ENCODE measurements at places on chromosomes 13 and 19.
A peak's percentile ranks its signal among the peaks of the same experiment; 100 is the strongest.

GRCh38 chr19:57395710-57396109 lies 6.1 kb downstream of the ZNF548 start:
- DNase-seq, result no peak

GRCh38 chr13:41603917-41604316 lies 146.6 kb downstream of the RGCC start:
- DNase-seq, result no peak

DNA sequence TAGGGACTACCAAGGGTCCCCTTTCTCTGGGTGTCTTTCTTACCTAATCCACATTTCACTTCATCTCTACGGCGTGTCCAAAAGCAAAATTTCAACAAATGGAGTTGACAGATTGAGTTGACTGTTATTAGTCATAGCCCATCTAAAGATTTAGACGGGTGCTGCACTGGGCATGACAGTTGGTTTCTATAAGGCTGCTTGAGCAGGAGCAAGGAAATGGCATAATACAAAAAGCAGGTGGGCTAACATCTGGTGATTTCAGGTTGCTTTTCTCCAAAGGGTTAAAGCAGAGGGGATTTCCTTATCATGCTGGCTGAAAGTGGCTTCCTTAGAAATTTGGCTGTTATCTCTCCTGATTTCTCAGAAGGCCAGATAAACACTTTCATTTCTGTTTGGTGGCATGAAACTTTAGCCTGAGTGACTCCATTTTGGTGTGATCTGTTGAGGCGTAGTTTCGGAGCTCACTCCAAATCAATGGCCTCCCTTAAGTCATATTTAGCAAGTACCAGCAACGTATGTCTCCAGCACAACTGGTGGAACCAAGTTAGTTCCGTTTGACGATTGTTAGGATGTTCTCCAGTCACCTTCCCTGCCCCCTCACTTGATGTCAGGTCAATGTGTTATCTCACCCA lies 440.4 kb downstream of the FGF9 start:
- DNase-seq, result no peak

DNA sequence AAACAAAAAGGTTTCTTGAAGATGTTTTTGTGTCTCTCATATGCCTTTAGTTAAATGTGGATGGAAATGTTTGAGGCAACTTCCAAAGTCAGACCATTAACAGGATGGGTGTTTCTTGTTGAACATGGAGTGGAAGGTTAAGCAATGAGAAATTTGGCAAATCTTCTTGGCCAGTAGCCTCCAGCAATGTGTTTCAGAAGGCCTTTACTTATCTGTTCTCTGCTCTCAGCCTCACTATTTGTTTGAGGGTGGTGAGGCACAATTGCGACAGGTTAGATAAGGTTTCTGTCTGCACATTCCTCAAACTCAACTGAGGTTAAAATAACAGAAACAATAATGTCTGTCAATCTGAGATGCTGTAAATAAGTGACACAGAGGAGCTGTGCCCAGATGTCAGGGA lies 1019.0 kb downstream of the DIAPH3 start:
- DNase-seq, result no peak

- peak; percentile 79 for DNase-seq
Observed at GRCh38 chr19:15584541-15585115, 30.4 kb upstream of the CYP4F8 start.

DNA sequence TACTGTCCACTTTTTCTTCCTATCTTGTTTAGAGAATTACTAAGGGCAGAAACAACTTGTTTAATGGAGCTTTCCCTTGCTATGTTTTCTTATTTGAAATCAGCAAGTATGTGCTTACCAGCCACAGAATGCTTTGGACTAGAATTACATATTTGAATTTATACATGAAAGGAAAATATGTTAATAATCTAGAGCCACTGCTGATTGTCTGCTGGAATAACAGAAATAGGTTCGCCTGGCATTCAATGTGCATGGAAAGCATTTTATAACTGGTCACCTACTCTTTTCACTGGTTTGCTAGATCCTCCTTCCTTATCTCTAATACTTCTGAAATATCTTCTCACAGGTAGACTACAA lies 8.0 kb downstream of the EFNB2 start:
- no peak for DNase-seq

DNA sequence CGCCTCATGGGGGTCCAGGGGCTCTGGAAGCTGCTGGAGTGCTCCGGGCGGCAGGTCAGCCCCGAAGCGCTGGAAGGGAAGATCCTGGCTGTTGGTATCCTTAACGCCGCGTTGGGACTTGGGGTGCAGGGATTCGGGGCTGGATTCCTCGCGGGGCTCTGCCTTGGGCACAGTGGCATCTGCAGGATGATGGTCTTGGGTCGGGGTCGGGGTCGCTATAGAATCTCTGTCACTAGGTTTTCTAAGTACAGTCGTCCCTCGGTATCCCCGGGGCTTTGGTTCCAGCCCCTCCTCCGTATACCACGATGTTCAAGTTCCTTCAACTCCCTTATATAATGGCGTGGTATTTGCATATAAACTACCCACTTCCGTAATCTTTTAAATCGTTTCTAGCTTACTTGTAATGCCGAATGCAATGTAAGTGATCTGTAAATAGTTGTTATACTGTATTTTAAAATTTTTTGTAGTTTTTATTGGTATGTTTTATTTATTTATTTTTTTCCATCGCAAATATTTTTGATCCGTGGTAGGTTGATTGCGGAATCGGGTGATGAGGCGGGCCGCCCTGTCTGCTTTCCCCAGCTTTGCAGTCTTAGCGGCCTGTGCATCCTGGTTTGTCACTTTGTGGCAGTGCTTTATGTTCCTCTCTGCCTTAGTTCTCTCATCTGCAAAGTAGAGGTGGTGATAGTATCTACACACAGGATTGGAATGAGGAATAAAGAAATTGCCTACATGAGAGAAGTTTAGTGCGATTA lies 606 bp downstream of the ERCC5 start:
- DNase-seq, result peak; percentile 56

DNA sequence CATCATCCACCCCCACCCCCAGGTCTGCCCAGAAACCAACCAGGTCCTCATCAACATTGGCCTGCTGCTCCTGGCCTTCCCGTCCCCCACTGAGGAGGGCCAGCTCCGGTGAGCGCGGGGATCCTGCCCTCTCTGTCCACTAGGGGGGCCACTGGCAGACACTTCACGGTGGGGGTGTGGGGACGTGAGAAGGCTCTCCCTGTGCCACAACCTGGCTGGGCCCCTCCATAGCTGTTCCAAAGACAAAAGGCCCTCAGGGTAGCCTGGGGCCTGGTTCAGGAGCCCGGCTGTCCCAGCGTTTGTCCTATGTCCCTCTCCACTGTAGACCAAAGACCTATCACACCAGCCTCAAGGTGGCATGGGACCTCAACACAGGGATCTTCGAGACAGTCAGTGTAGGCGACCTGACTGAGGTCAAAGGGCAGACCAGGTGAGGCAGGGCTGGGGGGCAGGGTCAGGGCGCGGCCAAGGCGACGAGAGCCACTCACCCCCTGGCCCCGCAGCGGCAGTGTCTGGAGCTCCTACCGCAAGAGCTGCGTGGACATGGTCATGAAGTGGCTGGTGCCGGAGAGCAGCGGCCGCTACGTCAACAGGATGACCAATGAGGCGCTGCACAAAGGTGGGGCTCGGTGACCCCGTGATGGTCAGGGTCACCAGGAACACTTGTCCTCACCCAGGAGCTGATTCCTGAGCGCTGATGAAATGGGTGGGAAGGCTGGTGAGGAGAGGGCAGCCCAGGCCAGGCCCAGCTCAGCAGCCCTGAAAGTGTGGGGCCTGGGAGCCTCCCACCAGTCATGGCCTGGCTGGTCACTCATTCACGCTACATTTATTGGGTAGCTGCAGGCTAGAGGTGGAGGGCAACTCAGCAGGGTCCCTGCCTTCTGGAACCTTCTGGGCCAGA lies 7.9 kb downstream of the DCAF15 start:
- peak; percentile 29 for DNase-seq

DNA sequence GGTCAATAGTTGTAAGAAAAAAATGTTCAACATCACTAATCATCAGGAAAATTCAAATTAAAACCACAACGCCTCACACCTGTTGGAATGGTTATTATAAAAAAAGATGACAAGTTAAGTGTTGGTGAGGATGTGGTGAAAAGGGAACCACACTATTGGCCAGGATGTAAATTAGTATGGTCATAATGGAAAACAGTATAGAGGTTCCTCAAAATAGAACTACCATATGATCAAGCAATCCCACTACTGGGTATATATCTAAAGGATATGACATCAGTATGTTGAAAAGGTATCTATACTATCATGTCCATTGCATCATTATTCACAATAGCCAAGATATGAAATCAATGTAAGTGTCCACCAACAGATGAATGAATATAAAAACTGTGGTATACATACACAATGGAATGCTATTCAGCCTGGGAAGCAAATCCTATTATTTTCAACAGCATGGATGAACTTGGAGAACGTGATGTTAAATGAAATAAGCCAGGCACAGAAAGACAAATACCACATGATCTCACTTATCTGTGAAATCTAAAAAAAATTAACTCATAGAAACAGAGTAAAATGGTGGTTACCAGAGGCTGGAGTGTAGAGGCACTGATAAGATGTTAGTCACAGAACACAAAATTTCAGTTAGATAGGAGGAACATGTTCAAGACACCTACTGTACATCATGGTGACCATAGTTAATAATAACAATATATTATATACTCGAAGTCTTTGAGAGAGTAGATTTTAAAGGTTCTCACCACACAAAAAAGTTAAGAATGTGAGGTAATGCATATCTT lies 56.6 kb downstream of the TBC1D4 start:
- DNase-seq, result no peak

DNA sequence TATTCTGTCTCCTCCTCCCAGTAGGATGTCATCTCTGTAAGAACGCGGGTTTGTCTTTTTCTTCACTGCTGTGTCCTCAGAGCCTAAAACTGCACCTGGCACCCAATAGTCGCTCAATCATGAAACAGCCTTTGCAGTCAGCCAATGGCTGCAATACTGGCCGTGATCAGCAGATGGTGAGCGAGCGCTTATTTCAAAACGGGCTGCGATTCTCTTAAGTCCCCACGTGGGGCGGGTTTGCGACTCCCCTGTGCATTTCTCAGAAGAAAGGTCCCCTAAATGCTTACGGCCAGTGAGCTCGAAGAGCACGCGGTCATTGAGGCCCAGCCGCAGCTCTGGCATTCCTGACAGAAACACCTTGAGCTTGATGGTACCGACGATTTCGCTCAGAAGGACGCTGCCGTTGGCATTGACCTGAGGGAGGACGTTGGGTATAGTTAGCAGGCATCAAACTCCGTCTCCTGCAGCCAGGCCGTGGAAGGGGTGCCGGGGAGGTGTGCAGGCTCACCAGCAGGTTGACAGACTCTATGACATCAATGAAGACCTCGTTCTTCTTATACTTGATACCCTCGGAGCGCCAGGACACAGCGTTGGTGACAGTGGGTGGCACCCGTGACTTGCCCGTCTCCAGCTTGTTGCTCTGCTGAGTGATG lies 6.0 kb downstream of the AP1M2 start:
- DNase-seq, result peak; percentile 90

DNA sequence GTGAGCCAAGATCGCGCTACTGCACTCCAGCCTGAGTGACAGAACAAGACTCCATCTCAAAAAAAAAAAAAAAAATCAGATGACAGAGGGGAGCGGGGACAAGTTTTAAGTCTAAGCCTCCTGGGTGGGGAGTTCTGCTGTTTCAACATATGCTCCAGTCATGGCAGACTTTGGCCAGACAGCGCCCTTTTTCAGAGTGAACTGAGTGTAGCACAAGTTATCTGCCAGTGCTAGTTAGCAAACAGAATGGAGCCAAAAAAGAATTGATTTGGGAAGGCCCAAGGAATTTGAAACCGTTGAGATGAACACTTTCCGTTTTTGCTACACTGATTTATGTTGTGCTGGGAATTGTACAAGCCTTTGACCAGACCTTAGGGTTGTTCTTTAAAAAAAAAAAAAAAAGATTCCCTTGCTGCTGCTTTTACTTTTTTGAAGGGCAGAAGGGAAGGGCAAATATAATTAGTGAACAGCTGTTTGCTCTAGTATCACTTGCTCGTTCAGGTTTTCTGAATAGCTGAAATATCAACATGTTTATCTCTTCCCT lies 5.7 kb downstream of the ACTN4 start:
- peak; percentile 24 for DNase-seq

DNA sequence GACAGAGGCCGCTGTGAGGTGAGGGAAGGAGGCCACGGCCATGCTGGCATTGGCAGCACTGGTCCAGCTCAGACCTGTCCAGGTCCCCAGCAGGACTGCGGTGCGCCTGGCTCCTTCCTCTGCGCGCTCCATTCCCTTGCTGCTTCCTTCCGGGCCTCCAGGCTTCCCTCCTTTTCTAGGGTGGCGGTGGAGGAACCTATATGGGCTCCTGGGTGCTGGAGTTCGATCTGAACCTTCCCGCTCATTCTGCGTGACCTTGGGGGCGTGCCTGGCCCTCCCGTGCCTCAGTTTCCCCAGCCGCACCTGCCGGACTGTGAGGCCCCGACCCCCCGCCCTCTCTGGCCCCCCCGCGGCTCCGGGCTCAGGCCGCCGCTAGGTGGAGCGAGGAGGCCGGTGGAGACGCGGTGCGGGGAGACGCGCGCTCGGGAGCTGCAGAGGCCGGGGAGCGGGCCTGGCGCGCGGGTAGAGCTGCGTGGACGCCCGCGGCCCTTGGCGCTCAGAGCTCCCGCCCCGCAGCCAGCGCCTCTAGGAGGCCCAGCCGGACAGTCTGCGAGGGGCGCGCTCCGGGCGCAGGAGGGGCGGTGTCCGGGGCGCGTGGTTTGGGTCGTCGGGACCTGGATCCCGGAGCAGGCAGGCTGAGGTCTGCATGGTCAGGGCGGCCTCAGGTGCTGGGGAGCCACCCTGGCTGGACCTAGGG lies 29.9 kb downstream of the EFNA2 start:
- no peak for DNase-seq

GRCh38 chr13:111944171-111944583 lies 122.8 kb upstream of the SOX1 start:
- DNase-seq, result no peak

- DNase-seq, result no peak
Observed at GRCh38 chr13:112489199-112489598, 98.8 kb downstream of the TUBGCP3 start.

- no peak for DNase-seq
Observed at GRCh38 chr13:68304286-68304893, 1074.3 kb upstream of the PCDH9 start.

- no peak for DNase-seq
Observed at GRCh38 chr13:76803831-76804230, 82.4 kb downstream of the KCTD12 start.

DNA sequence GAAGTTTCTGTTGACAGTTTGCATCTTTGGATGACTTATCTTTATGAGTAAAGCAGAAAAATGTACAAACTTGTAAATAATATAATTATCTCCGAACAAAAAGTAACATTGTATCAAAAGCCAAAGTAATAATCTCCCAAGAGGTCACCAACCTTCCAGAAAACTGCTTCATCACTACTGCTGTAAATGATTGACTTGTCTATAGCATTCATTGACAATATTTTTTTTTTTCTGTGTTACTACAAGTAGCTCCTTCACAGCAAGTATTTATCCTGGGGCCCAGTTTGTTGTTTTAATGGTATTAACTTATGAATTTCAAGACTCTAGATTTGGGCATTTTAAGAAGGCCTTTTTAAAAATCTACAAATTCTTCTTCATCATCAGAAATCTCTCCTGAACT lies 242.4 kb downstream of the KLF12 start:
- no peak for DNase-seq

All from CD4-positive, alpha-beta T cell treated with Interleukin-1 beta for 1 hour (primary cell).